ENCODE measurements at places on chromosomes 3 and 15.

GRCh38 chr3:71554649-71555048 lies 28.9 kb downstream of the FOXP1 start:
- no peak for DNase-seq

- DNase-seq, result no peak
These were observed 65.3 kb upstream of the IL12A start for GRCh38 chr3:159923336-159923735.

DNA sequence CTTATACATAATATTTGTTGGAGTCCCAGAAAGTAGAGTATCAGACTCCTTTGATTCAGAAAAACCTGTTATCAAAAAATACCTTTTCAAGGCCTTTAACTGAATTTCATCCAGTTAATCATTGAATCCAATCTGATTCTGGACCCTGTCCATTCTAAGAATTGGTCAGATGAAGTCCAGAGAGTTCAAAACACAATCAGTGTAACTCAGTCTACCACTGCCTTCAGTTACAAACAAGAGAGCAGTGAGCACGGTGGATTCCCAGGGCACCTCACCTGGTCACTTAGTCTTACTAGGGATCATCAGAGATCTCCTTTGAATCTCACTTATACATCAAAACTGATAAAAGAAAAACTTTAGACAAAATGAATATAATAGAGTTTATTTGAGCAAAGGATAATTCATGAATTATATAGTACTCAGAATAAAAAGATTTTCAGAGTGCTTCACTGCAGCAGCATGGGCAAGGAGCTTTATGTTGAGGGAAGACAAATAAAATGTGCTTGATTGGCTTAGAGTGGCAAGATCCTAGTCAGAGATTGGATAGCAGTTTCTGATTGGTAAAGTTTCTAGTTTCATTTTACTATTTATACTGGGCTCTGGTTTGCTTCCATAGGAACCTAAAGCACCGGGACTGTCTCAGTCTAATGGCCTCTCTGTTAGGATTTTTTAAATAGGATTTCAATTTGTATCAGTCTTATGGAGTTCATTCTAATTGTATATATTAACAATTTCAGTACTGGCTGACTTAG lies 474.9 kb upstream of the GOLIM4 start:
- DNase-seq, result no peak

DNA sequence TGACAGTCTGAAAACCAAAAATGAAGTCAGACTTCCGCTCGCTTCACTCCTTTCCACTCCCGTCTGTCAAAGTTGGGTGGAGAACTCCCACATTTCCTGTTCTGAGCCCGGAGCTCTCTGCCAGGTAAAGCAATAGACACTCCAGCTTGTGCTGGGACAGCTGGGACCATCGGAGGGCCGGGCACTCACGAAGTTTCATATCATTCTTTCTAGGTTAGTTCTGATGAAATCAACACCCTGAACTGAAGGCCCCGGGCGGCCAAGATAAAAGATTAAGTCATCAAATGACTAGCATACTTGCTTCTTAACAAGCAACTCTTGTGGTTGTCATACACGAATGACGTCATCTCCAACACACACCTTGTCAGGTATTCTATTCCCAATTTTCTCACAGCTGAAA lies 42.1 kb downstream of the MAGI1 start:
- no peak for DNase-seq

DNA sequence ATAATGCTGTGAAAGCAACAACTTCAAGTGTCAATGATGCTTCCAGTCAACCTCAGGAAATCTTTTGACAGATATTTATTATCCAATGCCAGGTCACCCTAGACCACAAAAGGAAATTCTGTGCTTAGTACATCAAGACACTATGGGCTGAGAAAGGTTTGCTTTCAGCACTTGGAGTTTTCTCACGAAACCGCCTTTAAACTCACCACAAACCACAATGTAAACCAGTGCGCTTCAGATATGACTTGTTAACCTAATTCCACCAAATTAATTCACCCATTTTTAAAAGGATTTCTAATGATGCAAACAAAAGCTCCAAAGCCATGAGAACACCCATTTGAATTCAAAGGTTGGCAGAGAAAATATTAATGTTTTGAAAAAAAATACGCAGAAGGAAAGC lies 292.9 kb upstream of the NR2F2 start:
- DNase-seq, result no peak

GRCh38 chr3:123759871-123760270 lies 124.3 kb downstream of the MYLK start:
- no peak for DNase-seq

- DNase-seq, result no peak
These were observed 77.2 kb upstream of the SLC6A1 start for GRCh38 chr3:10915376-10915775.

DNA sequence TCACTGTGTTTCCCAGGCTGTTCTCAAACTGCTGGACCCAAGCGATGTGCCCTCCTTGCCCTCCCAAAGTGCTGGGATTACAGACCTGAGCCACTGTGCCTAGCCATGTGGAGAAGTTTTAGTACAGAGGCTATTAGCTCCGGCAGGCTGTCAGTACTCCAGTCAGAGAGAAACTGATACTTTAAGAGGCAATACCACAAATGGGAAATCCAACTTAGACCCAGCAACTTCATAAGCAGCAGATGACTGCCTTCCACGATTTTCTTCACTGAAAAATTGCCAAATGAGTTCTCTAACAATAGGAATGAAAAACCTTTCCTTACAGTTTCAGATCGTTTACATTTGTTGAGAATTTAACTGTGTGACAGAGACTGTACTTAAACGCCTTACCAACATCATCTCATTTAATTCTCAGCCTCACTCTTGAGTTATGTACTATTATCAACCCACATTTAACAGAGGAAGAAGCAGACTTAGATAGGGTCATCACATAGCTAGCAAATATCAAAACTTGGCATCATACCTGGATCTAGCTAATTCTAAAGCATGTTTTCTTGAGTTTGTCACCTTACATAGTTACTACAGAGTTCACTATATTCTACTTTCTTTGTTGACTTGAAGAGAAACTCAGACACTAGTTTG lies 127.4 kb downstream of the TCF12 start:
- no peak for DNase-seq

GRCh38 chr3:190902292-190902691 lies 39.8 kb upstream of the GMNC start:
- DNase-seq, result no peak

DNA sequence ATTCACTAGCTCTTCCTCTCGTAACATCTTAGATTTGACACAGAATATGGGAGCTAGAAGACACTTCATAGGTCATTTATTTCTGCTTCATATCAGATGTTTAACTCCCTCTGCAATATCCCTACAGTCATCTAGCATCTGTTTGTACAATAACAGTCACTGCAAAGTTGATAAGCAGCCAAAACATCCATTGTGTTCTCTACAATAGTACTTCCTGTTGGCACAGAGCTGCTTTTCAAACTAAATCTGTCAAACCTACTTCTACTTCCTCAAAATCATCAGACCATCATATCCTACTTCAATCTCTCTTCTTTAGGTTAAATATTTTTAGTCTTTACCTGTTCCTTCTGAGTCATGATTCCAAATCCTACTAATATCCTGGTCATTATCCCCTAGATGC lies 233.2 kb downstream of the FGF12 start:
- no peak for DNase-seq

DNA sequence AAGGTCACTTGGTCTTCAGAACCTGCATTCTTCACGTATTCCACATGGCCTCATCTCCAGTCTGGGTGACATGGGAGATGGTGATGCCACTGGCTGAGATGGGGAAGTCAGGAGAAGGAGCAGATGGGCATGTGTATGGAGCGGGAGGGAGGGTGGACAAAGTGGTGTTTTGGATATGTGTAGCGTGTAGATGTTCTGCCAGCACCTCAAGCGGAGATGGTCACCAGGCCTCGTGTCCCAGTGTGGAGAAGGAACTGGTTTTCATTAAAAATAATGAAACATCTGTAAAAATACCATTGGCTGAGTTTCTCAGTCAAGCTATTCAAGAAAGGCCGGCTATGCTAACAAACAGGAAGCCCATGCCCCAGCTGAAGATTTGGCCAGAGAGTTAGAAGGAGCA lies 26.2 kb downstream of the LARP6 start:
- DNase-seq, result no peak

- no peak for DNase-seq
These were observed 620 bp upstream of the PYGO1 start for GRCh38 chr15:55588815-55589115.

DNA sequence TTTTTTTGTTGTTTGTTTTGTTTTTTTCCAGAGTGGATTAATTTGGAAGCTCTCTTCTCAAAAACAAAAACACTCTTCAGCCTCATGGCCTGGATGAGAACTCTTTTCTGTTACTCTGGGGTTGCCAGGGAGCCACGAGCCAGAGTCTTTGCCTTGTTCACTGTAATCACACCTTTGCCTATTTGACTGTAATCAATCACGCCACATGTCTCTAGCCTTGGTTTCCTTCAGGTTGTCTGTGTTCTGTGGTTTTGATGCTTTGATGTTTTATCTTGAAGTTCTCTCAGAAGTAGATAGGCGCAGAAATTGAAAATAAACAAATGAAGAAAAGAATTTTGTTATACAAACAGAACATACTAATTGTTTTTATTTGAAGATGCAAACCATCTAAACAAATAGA lies 62.3 kb upstream of the IGF1R start:
- DNase-seq, result no peak

DNA sequence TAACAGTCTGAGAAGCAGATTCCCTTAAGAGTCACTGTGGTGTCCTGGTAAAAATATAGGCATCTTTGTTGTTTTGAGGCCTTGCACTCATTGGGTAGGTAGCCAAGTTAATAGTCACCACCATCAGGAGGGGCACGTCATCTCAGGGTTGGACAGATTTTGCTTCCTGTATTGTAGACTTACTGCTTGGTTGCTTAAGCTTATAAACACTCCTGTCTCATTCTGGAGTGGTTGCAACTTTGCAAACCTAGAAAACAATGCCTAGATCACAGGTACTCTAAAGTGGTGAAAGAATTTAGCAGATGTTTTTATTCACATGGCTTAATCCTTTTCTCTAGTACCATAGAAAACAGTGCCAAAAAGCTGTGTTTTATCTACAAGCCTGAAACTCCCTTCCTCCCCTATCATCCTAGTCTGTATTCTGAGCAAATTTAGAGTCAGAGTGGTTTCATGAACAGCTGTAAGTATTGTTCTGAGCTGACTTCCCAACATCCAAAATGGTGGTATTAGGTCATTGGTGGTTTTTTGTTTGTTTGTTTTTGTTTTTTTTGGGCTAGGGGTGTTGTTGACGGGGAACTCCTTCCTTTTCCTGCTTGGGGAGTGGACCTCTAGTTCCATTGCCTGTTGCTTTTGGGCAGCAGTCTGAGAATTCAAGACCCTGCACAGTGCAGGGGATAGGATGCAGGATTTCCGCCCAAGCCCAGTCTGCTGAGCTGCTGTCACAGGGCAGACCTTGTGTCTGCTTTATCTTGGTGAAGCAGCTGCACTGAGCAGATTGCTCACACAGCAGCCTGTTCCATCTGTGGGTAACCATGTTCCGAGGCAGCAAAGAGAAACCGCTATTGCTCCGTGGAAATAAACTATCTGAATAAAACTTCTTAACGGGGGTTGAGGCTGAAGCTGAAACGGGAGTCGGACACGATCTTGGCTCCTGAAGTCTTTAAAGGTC lies 202.0 kb downstream of the AKAP13 start:
- DNase-seq, result no peak

DNA sequence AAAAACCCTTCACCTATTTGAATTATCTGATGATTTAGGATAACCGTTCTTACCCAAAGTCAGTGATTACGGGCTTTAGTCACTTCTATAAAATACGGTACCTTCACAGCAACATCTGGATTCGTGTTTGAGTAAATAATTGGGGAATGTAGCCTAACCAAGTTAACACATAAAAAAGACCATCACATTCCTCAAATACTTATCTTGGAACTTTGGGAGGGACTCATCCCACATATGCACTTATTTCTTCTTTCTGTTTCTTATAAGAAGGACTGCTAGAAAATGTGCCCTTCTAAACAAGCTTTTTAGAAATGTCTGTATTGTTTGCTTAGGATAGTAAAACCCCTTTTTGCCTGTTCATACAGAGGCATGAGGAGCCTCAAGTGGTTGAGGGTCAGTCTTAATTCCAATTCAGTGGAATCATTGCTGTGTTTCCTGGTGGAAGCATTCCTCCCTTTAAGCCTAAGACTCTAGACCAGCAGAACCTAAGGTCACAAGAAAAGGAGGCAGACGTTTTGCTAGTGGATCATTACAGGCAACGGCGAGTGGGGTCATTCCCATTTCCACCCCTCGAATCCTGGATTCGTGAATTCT lies 67.5 kb downstream of the TMEM44 start:
- DNase-seq, result no peak

DNA sequence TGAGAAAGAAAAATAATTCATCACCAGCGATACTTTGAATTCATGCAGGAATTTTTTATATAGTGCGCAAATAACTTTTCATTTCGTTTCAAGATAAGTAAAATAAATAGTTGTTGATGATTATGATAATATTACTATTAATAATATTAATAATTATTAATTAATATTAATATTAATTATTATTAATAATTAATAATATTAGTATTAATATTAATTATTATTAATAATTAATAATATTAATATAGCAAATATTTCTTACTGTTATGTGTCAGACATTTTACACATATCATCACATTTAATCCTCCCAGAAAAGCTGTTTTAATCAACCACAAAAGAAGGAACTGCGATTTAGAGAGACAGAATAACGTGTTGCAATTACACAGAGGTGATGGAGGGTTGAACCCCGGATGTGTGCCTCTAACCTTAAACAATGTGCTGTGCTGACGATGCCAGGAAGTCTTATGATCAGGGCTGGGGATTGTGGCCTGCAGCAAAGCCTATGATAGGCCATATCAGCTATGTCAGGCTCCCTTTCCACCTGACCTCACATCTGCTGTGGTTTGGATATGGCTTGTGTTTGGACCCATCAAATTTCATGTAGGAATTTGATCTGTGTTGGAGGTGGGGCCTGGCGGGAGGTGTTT lies 263.5 kb upstream of the NR2F2 start:
- DNase-seq, result no peak

- DNase-seq, result no peak
These were observed 255.1 kb upstream of the STT3B start for GRCh38 chr3:31277582-31277981.

DNA sequence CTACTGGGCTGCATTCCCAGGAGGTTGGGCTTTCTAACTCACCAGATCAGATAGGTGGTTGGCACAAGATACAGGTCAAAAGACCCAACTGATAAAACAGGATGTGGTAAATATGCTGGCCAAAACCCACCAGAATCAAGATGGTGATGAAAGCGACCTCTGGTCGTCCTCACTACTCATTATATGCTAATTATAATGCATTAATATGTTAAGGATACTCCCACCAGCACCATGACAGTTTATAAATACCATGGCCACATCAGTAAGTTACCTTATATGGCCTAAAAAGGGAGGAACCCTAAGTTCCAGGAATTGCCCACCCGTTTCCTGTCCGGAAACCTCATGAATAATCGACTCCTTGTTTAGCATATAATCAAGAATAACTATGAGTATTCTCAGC lies 31.6 kb downstream of the CFAP44 start:
- no peak for DNase-seq

- DNase-seq, result no peak
These were observed 27.2 kb upstream of the B3GALNT1 start for GRCh38 chr3:161132391-161132790.

Measured in SIG-M5 (cell line).